ENCODE measurements at places on chromosomes 13 and 19.

DNA sequence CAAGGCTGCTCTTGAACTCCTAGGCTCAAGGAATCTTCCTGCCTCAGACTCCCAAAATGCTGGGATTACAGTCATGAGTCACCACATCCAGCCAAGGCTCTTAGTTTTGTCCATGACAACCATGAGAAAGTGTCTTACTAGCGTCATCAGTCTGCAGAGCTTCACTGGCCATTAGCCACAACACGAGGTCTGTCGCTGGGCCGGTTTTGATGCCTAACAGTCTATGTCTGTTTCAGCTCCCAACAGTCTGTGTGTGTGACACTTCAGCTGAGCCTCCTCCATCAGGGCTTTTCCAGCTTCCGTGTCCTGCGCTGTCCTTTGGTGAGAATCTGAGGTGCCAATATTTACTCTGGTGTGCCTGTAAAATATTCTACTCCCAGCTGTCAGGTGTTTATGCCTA is 47.6 kb downstream of the CEP89 start:
- DNase-seq, result no peak

DNA sequence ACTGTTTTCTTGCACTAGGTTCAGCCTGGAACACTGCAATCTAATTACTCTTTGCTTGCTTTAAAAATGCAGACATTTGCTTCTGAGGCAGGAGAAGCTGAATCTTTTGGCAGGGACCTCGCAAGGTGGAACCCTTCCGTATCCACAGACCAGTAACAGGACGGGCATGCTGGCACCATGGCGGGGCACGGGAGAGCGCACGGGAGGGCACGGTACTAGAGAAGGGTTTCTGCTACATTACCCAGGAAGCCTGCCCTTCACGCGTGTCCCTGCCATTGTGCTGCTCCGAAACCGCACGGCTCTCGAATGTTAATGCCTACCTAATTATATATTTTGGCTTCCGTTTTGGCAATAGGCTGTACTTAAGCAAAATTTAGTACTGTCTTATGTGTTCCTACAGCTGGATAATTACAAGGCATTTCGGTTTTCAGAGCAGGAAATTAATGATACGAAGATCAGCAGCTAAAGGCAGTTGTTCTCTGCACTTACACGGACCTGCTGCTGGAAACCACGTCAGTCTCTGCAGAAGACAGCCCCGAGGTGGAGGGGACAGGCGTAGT is 430.4 kb downstream of the IRS2 start:
- no peak for DNase-seq

DNA sequence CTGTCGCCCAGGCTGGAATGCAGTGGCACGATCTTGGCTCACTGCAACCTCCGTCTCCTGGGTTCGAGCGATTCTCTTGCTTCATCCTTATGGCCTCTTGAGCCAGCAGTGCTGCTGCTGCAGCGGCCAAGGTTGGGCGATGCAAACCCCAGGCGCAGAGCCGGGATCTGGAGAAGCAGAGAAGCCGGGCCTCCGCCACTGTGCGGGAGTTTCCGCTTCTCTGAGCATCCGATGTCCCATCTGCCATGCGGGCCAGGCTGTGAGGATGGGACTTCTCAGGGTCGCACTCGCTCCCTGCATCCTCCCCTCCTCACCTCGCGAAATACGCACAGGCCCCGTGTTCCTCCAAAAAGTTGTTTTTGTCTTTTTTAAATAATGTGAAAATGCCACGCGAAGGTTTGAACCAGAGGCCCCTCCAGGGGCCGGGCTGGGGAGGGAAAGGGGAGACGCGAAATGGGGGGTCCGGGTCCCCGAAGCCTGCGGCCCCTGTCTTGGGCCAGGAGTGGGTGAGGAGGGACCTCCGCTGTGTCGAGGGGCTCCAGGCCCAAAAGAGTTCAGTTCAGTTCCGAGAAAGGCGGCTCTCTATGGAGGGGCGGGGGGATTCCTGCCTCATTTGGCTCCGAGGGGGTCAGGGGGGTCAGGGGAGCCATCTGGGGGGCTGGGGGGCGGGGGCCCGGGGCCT is 15.9 kb downstream of the CYTH2 start:
- DNase-seq, result no peak

DNA sequence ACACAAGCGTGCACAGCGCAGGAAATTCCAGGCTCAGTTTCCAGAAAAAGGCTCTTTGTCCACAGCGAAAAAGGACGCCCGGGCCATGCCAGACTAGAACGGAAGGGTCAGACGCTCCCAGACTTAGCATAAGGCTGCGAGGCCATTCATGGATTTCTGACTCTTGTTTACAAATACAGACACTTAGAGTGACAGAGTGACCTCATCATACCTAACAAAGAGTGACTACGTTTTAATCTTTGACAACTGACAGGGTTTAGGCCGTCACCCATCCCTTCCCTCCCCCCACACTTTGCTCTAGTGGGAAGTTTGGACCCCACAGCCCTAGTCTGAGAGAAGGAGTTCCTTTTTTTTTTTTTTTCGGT is 418 bp upstream of the ZNF709 start:
- DNase-seq, result no peak

DNA sequence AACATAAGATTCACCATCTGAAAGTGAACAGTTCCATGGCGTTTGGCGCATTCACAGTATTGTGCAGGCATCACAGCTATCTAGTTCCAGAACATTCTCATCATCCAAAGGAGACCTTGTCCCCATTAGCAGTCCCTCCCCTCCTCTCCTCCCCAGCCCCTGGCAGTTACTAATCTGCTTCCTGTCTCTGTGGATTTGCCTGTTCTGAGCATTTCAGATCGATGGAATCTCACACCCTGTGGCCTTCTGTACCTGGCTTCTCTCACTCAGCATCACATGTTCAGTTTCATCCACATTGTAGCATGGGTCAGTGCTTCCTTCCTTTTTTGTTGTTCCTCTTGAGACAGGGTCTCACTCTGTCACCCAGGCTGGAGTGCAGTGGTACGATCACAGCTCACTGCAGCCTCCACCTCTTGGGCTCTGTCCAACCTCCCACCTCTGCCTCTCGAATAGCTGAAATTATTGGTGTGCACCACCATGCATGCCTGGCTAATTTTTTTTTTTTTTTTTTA is 34.6 kb downstream of the CRTC1 start:
- no peak for DNase-seq

DNA sequence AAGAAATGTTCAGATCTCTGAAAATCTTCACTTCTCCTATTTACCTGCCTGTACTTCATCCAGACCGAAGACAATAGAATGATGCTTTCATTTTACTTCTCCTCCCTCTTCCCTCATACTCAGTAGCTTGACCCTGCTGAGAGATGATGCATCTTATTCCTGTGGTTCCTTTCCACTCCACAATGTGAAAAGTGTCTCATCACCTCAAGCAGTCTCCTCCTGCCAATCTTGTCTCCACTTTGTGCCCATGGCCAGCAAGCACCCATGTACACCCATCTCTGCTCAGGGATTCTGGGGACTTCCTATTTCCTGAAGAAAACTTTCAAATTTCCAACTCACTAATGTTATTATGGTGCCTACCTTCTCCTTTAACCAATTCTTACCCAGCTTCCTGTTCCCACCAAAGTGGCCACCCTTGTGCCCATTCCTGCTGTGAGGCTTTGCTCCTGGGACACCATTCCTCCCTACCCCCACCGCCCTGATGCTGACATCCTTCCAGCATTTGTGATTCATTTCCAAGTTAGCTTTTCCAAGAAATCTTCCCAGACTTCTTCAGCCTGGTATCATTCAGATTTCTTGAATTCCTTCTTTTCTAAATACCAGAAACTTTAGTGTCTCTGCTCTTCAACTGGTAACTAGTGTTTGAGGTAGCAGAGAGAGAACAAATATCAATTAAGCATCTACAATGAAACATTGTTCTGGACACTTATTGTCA is 212.5 kb downstream of the POSTN start:
- DNase-seq, result no peak
